ENCODE measurements at places on chromosomes 2 and 18. TPM values are rescaled to one million over a fixed set of nuclear protein-coding genes. Genes with fewer than 3 reads are reported as not detected.

- no peak for DNase-seq
Measured at GRCh38 chr2:124480958-124481357, 455.9 kb downstream of the CNTNAP5 start.

GRCh38 chr2:8572712-8573233, 109.1 kb upstream of the ID2 start:
- DNase-seq, result no peak

DNA sequence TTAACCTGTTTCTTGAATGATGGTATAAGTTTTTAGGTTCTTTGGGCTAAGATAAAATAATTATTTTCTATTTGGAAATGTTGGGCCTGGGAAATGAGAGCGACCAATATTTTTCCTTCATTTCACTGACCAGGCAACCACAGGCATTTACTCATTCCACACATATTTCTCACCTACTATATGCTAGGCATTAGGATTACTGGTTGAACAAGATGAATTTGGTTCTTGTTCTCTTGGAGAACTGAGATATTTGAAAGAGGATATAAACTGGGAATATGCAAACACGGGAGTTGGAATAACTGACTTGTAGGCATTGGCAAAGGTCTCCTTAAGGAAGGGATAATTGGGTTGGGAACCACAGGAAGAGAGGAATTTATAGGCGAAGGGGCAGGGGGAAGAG, 3.9 kb upstream of the MYL1 start:
- no peak for DNase-seq

DNA sequence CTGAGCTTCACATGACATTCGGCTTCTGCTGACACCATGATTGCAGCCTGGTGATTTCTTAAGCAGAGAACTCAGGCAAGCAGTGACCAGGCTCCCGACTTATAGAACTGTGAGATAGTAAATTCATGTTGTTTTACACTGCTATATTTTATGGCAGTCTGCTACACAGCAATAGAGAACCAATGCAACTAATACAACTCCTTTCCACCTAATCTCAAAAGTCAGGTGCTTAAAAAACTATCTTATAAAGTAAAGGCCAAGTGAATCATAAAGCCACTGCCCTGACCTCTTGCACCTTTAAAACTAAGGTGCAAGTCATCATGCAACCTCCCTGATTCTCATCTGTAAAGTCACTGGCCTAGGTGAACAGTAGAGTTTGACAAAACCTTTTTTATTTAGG, 95.3 kb upstream of the GLS start:
- no peak for DNase-seq

- DNase-seq, result no peak
Measured at GRCh38 chr2:212213191-212213590, 325.4 kb downstream of the ERBB4 start.

GRCh38 chr2:29892585-29893259, 28.7 kb downstream of the ALK start:
- DNase-seq, result no peak

GRCh38 chr2:100113990-100114433, 28.4 kb downstream of the AFF3 start:
- no peak for DNase-seq

- no peak for DNase-seq
Measured at GRCh38 chr18:3916082-3916481, 466.1 kb downstream of the TGIF1 start.

- DNase-seq, result no peak
Measured at GRCh38 chr18:59340817-59341216, 18.2 kb downstream of the LMAN1 start.

DNA sequence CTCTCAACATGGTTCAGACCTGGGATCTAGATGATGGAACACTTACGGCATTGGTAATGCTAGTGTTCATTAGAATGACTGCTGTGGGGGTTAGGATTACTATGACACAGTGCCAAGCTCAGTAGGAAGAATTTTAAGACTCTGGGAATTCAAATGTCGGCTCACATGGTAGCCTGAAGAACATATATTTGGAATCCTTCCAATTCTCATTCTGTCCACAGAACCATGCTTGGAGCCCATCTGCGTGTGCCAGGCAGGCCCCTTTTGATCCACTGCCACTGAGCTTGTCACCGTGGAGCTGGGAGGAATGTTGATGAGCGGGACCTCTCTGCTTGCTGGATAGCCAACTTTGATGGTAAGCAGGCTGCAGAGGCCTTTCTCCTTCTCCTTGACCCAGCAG, 322.0 kb upstream of the SOX11 start:
- no peak for DNase-seq

DNA sequence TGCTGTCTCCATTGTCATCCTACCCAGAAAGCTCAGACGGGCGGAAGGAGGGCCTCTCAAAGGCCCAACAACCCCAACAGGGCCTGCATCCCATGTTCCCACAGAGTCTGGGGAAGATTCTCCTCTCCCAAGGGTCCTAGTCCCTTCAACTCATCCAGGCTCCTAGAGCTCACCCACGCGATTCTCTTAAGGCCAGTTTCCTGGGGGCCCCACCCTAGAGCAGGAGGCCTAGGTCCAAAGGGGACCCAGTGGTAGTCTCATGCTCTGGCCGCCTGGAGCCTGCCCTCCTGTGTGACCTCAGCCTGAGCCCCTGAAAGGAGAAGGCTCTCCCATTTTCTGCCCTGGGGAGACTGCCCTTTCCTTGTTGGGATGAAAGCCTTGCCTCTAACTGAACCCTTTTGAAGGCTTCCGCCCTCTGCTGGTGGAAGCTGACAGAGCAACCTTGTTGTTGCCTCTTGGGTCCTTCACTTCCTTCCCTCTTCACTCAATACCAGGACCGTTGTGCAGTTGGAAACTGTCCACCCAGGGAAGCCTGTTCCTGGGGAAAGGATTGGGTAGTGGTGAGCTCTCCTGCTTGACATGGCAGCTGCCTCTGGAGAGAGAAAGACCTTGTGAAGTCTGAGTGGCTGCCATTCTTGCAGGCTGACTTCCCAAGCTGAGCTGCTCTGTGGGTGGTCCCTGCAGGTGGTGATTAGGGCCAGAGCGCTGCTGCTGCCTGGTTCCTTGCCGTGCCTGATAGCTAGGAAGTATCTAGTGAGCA, 86.0 kb upstream of the ALPP start:
- peak; percentile 35 for DNase-seq

GRCh38 chr2:85823951-85824350, 64.8 kb downstream of the ST3GAL5 start:
- no peak for DNase-seq

- peak; percentile 38 for DNase-seq
Measured at GRCh38 chr2:85584857-85585780, 888 bp downstream of the VAMP5 start.

GRCh38 chr2:191931329-191931728, 84.4 kb upstream of the CAVIN2 start:
- no peak for DNase-seq

ZBTB14 gene
- 22.6 TPM for total RNA-seq

C2orf66 gene
- not detected for total RNA-seq

SERPINB11 gene
- total RNA-seq, result not detected

CFC1 gene
- not detected for total RNA-seq

ONECUT2 gene
- not detected for total RNA-seq

MAP3K20 gene
- 11.9 TPM for total RNA-seq

All from activated naive CD8-positive, alpha-beta T cell treated with anti-CD3 and anti-CD28 coated beads for 36 hours (primary cell).